ENCODE measurements at places on chromosomes 16 and 17.

DNA sequence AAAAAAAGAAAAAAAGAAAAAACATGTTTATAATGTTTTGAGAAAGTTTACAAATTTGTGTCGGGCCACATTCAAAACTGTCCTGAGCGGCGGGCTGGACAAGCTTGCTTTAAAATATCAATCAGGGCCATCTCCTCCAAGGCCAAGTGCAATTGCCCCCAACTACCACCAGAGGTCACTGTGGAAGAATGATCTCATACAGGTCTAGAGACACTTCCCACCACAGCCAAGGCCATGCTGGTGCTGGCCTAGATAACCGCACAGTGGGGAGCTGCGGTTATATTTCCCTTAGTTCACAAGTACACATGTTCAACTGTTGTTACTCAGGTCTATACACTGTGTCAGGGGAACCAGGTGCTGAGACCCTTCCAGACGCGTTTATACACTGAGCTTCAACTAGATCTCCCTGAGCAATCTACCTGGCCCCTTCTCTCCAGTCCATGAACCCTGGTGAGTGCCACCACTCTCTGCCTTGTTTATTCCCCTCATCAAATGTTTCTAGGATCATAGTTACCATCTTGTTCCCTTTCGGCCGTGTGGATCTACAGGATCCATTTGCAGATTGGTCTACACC, 83.8 kb upstream of the CCL2 start:
- DNase-seq, result no peak

GRCh38 chr16:84555418-84556196, 51.1 kb upstream of the MEAK7 start:
- no peak for DNase-seq

- no peak for DNase-seq
These were observed 100.3 kb upstream of the NOL11 start for GRCh38 chr17:67617304-67617899.

GRCh38 chr16:29986231-29986630, 9.2 kb downstream of the HIRIP3 start:
- DNase-seq, result no peak

- no peak for DNase-seq
These were observed 190.4 kb upstream of the CDH5 start for GRCh38 chr16:66176111-66176510.

DNA sequence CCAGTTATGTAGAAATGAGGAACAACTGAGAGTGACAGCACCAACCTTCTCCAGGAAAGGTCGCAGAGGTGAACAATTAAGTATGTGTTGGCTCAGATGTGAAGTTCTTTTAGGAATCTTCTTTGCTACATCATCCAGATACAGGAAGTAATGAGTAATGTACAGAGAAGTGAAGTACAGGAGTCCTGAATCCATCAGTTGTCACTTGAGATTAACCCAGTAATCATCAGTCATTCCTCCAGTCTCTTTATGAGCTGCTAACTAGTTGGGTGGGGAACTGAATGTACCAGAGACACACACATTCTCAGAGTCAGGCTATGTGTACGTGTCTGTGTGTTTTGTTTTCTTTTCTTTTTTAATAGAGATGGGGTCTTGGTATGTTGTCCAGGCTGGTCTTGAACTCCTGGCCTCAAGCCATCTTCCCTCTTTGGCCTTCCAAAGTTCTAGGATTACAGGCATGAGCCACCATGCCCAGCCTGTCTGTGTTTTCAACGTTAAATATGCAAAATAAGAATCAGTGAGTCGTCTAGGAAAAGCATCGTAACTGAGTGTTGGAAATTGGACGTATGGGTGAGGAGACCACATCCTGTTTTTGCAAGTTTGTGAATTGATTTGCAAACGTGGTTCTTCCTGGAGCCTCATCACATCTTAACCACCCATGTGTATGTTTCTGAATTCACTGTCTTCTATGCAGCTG, 19.9 kb downstream of the ZNF200 start:
- no peak for DNase-seq

DNA sequence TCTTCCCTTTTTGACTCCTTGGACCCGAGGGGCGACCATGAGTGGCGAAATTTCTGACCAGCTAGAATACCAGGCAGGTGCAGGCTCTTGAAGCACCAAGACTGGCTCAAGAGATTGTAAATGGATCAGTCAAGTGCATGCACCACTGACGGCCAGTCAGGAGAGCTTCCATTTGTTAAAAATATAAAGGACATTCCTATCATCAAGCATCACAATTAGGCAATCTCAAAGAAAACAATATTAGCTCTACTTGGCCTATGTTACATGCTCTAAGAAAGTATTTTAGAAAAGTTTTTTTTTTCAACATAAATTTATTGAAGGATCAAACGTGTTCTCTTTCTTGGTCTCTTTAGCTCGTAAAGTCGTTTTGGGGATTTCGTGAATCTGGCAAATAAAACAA, 1.5 kb upstream of the PRKCA start:
- no peak for DNase-seq

- no peak for DNase-seq
These were observed at the start of gene MRPS34 for GRCh38 chr16:1772908-1773702. Gene MRPS34 (minus strand): TSS chr16:1773134. CDS start chr16:1773119, 15 bp downstream.

GRCh38 chr17:34386697-34387550, 23.9 kb upstream of the CCL1 start:
- no peak for DNase-seq

GRCh38 chr16:79055251-79055970, 545.1 kb downstream of the MAF start:
- DNase-seq, result no peak

DNA sequence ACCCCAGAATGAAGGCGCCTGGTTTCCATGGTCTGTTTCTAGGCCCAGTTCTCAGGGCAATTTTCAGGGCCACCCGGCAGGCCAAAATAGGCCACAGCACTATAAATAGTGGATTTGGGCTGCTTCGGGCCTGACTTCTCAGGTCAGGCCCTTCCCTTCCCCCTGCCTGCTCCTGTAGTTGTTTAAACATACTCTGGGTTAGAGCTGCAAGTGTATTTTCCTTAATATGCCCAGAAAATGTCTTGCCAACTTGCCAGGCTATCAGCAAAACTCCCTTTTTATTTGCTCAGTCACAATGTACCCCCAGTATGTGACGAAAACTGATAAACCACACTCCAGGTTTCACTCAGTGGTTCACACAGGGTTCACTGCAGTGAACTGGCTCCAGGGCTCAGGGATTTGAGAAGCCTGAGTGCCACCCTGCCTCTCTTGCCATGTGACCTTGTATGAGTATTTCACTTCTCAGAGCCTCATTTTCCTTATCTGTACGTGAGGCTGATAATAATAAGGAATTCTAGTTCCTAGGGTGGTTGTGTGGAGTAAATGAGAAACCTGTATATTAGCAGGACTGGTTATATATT, 76.5 kb downstream of the GPRC5B start:
- no peak for DNase-seq

DNA sequence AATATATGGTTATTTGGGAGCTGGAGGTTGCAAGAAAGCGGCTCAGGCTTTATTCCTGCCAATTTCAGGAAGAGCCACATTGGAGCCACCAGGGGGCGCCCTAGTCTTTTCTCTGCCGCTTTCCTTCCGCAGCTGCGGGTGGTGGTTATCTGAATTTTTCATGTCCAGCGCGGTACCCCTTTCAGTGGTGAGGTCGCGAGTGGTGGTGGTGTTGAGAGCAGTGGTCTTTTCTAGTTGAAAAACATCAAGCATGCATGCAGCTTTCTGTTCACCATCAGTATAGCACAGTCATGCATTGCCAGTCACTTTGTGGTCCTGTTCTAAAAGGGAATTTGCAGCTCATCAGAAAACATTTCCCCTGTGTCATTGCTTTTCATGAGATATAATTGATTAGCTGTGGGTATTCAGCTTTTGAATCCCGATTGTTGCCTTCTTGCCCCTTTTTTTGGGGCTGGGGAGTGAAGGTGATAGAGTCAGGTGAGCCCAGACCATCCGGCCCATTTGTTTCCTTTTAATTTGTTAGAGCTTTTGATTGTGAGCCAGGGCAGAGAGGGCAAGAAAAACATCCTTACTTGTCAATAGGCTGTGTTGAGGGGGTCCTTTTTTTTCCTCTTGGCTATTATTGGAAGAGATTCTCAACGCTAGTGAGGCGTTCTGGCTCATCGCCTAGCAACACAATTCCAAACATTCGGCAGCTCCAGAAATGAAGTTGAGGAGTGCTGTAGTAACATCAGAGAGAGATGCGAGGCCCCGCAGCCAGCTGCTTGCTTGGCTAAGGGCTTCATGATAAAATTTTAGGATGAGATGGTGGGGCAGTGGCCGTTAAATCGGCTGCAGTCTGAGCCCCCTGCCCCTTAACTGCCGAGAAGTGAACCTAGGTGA, 119.0 kb downstream of the SNX29 start:
- DNase-seq, result peak; percentile 5

DNA sequence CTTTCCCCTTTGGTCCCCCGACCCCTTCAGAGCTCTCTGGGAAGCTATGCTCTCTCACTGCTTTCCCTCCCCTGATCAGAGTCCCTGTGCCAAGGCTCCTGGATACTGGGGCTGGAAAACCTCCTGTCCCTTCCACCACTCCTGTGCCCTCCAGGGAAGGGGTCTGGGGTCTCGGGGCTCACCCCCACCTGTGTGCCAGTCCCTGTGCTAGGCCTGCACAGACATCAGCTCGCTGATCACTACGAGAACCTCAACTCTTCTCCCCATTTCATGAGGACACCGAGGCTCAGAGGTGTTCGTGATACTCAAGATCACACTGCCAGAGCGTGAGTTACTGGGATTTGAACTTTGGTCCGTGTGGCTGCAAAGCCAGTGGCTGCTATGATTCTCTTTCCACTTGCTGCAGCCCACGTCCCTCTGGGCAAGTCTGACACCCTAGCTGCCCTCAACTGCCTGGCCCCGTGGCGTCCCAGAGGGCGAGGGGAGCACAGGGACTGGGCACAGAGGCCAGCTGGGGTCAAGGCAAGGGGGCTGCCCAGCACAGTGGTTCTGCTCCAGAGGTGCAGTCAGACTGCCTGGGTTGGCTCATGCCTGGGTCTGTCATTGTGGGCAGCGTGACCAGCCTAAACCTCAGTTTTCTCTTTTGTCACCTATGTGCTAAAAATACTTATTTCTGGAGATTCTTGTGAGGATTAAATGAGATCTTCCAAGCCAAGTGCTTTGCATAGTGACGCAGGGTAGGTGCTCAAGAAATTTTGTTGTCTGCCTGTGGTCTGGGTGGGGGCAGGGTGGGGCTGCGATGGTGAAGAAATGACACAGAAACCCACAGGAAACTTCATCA, 43.8 kb upstream of the TOB1 start:
- DNase-seq, result no peak

DNA sequence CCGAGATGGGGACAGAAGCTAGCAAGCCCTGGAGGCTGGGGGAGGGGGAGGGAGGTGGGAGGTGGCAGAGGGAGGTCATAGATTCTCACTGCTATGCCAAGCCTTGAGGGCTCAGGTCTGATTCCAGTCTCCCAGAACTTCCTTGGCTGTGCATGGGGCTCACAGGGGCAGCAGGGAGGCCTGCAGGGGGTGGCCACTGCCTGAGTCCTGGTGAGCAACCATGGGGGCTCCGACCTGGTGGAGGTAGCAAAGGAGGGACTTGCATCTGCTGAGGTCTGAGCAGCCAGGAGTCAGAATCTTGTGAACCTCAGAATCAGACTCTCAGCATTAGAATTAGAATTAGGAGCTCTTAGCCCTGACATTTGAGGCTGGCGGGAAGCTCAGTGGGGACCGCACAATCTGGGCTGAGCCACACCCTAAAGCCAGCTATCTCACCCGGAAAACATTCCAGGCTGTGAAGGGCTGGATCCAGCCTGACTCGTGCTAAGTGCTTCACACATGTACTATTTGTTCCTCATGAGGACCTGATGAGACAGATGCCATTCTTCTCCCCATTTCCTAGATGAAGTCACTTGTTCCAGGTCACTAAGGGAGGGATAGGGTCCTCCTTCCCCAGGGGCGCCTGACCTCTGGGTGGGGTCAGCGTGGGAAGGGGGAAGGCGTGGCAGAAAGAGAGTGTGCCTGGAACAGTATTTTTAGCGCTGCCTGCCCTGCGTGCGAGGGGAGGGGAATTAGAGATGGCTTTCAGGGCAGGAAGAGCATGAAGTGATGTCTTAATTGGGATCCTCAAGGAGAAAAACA, 17.3 kb upstream of the KCNJ12 start:
- no peak for DNase-seq

- no peak for DNase-seq
These were observed 9.0 kb upstream of the RASD1 start for GRCh38 chr17:17505151-17505550.

GRCh38 chr16:64408699-64409098, 713.2 kb downstream of the CDH11 start:
- DNase-seq, result no peak

GRCh38 chr17:17419631-17420030, 57.2 kb upstream of the MED9 start:
- no peak for DNase-seq

GRCh38 chr17:81740395-81740961, 28.4 kb downstream of the SLC25A10 start:
- DNase-seq, result no peak

DNA sequence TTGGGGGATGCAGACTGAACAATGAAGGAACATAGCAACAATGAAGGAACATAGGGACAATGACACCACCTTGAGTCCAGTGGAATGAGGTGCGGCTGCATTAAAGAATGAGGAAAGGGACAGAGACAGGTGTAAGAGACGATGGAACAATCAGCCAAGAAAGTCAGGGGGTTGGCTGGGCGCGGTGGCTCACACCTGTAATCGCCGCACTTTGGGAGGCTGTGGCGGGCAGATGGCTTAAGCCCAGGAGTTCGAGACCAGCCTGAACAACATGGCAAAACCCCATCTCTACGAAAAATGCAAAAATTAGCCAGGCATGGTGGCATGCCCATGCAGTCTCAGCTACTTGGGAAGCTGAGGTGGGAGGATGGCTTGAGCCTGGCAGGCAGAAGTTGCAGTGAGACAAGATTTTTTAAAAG, 13.6 kb upstream of the CBFB start:
- no peak for DNase-seq

DNA sequence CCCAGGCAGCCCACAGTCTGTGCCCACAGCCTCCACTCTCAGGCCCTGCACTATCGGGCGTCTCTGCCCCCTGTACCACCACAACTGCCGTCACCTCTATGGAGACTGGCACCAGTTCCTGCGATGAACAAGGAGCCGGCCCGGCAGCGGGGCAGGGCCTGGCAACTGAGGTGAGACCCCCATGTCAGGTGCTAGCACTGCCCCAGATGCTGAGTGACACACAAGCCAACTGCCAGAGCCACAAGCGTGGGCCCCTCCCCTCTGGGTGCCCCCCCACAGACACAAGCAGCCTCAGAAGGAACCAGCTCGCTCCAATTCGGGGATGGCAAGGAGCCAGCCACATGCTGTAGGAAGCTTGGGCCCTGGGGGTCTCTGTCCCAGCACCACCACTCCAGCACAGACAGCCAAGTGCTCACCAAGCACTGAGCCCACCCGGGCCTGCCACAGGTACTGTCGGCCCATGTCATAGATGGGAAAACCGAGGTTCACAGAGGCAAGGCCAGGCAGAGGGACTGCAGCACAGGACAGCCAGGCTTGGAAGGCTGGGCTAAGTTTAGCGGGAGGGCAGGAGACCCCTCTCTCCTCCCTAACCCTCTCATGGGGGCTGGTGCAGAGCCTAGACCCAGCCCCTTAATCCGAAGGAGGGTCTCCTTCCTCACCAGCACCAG, 1.5 kb upstream of the PVALEF start:
- DNase-seq, result no peak

Measured in cerebellar nuclear complex (tissue), 1 donor.